ENCODE measurements at places on chromosomes 2 and 18. TPM values are rescaled to one million over a fixed set of nuclear protein-coding genes. Genes with fewer than 3 reads are reported as not detected.

GRCh38 chr2:26701596-26701995 lies 9.1 kb downstream of the KCNK3 start:
- peaks cover 17% of the 10 kb centered on the region for H3K4me1 ChIP-seq
- no peak overlapping the region for H3K4me3 ChIP-seq
- no peak for DNase-seq
- no peaks in the 10 kb centered on the region for H3K36me3 ChIP-seq

- H3K36me3 ChIP-seq, result no peaks in the 10 kb centered on the region
- H3K4me1 ChIP-seq, result no peaks in the 10 kb centered on the region
Observed at GRCh38 chr2:96951125-96951654, 35.2 kb downstream of the FAM178B start.

- DNase-seq, result no peak
- no peak overlapping the region for H3K27ac ChIP-seq
- H3K27me3 ChIP-seq, result peaks cover 16% of the 10 kb centered on the region
Observed at GRCh38 chr2:121161272-121161671, 123.7 kb downstream of the TFCP2L1 start.

DNA sequence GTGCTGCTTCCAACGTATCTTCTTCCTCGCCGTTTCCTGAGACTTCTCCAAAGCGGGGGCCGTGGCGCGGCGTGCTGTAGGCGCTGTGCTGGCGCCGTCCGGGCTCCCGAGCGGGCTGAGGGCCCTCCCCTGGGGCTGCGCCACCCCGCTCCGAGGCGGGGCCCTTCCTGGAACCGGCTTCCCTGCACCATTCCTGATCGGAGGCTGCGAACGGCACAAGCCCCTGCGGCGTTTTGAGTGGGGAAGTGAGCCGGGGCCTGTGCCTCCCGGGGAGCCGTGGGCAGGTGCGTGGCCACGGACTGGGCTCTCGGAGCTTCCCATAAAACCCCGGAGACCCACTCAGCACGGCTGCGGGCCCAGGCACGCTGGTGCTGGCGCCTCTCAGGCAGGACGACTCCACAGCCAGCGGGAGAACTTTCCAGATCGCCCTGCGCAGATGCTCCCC lies 74.7 kb downstream of the PSMG2 start:
- no peaks in the 10 kb centered on the region for H3K4me1 ChIP-seq
- H3K36me3 ChIP-seq, result no peaks in the 10 kb centered on the region
- H3K27ac ChIP-seq, result no peak overlapping the region
- H3K27me3 ChIP-seq, result no peaks in the 10 kb centered on the region

Gene HAAO
- not detected for total RNA-seq

DNA sequence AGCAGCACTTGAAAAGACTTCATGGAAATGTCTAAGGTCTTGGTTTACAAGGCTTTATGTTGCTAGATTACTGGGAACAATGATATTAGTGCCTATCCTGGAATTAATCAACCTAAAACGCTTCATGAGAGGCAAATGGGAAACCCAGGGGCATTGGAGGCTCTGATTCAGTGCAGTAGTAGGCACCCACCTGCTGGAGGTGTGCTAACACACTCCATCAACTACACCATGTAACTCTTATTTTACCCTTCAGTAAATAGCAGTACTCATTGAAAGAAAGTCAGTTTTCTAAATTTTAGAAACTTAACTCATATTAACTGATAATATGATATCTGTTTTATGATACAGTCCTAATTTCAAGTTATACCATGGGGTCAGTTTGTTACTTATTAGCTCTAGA lies 17.4 kb upstream of the HNRNPA3 start:
- H3K36me3 ChIP-seq, result no peaks in the 10 kb centered on the region
- H3K4me1 ChIP-seq, result no peaks in the 10 kb centered on the region
- no peak for DNase-seq
- no peak overlapping the region for H3K4me3 ChIP-seq

Gene CD8B
- total RNA-seq, result not detected

- peaks cover 14% of the 10 kb centered on the region for H3K4me1 ChIP-seq
- no peaks in the 10 kb centered on the region for H3K27me3 ChIP-seq
- H3K36me3 ChIP-seq, result no peaks in the 10 kb centered on the region
Observed at GRCh38 chr18:24538414-24539264, 78.2 kb downstream of the HRH4 start.

Gene SP140
- total RNA-seq, result not detected

DNA sequence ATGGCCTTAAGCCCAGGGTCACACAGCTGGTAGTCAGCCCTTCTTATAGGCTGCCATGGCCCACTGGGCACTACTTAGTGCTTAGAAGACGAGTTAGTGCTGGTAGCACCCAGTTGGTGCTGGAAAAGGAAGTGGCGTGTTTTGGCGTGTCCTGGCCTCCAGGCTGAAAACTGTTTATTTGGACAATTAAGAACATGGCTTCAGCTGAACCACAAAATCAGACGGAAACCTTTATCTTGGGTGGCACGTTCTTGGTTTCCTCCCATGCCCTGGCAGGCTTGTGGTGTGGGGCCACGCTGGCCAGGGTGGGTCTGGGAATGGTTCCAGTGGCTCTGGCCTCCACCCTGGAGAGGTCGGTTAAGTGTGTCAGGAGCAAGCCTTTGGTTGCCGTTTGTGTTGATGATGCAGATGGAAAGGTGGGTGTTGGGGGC lies 141.5 kb upstream of the HAAO start:
- no peak overlapping the region for H3K4me3 ChIP-seq
- H3K27ac ChIP-seq, result no peak overlapping the region
- DNase-seq, result no peak
- H3K27me3 ChIP-seq, result no peaks in the 10 kb centered on the region
- H3K4me1 ChIP-seq, result peaks cover 39% of the 10 kb centered on the region

DNA sequence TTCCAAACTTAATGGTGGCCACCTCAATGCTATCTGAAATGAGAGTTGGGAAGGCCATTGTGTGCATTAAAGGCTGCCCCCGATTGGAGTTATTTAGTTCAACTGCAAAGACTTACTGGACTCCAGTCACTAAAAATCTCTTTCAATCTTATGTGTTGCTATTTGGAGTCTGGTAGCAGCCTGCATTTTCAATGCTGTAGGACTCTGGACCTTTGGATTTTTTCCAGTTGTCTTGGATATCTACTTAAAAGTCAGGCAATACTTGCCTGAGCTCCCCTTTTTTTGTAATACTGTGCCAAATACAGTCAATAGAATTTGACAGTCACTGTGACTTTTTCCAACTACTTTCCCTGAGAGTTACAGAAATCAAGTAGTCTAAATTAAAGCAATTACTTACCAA lies 281.9 kb downstream of the TRIB2 start:
- no peaks in the 10 kb centered on the region for H3K27me3 ChIP-seq
- peaks cover 7% of the 10 kb centered on the region for H3K4me1 ChIP-seq
- no peaks in the 10 kb centered on the region for H3K36me3 ChIP-seq
- no peak overlapping the region for H3K4me3 ChIP-seq
- H3K27ac ChIP-seq, result no peak overlapping the region

- H3K4me3 ChIP-seq, result no peak overlapping the region
- H3K27ac ChIP-seq, result no peak overlapping the region
- H3K27me3 ChIP-seq, result no peaks in the 10 kb centered on the region
- peak; percentile 33 for DNase-seq
- H3K36me3 ChIP-seq, result no peaks in the 10 kb centered on the region
Observed at GRCh38 chr2:11753452-11753885, 7.0 kb downstream of the LPIN1 start.

DNA sequence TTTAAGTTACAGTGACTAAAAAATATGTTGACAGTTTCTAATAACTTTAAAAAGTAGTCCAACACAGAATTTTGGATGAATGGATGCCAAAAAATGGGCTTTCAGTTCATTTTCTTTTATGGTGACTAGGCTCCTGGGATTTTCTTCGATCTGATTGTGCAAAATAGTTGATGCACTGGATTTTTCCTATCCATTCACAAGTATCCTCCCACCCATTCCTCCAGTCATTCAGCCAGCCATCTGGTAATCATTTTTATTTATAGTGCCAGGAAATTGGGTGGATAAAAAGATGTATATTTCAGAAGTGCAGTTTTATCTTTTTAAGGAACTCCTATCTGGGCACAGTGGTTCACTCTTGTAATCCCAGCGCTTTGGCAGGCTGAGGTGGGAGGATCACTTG lies 175.1 kb downstream of the PTPRM start:
- DNase-seq, result peak; percentile 12
- H3K27me3 ChIP-seq, result no peaks in the 10 kb centered on the region
- H3K36me3 ChIP-seq, result no peaks in the 10 kb centered on the region
- H3K4me1 ChIP-seq, result peaks cover 9% of the 10 kb centered on the region

Gene EGR4
- not detected for total RNA-seq

- 0 out of 2 replicates have a peak, but pooled peaks cover 3% of the 10 kb centered on the region for H3K36me3 ChIP-seq
- H3K27me3 ChIP-seq, result no peaks in the 10 kb centered on the region
- H3K27ac ChIP-seq, result no peak overlapping the region
Observed at GRCh38 chr2:125837128-125837527, 818.8 kb upstream of the GYPC start.

Gene CCL20
- not detected for total RNA-seq

Measured in GM23248 (cell line).